CD4-positive, alpha-beta T cell (primary cell): ENCODE measurements at places on chromosomes 7 and 10. TPM values are rescaled to one million over a fixed set of nuclear protein-coding genes. Genes with fewer than 3 reads are reported as not detected.

DNA sequence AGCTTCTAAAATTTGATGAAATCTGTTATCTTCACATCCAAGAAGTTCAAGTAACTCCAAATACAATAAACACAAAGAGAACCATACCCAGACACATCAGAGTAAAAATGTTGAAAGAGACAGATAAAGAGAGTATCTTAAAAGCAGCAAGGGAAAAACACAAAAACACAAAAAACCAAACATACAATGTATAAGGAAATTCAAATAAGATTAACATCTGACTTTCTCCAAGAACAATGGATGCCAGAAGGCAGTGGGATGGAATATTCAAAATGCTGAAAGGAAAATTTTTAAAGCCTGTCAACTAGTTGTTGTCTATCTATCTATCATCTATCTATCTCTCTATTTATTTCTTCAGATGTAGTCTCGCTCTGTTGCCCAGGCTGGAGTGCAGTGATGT is 72.4 kb upstream of the MKLN1 start:
- DNase-seq, result no peak

GRCh38 chr10:108688314-108688713 is 1235.0 kb downstream of the XPNPEP1 start:
- no peak for DNase-seq

Gene RSPH10B
- not detected for total RNA-seq

Gene CALML3
- not detected for total RNA-seq

Gene PIK3AP1
- total RNA-seq, result 0.58 TPM
